ENCODE measurements at places on chromosomes 6 and 20. TPM values are rescaled to one million over a fixed set of nuclear protein-coding genes. Genes with fewer than 3 reads are reported as not detected.

Gene PNISR
- total RNA-seq = 54.0 TPM

Gene NKAIN4
- 0.45 TPM for total RNA-seq

Gene PPP1R3D
- total RNA-seq = 10.3 TPM

Gene L3MBTL3
- 3.3 TPM for total RNA-seq

Gene LRFN2
- total RNA-seq = not detected

Gene NR2E1
- total RNA-seq = not detected

Gene AKAP12
- 185 TPM for total RNA-seq

Gene ADGRF5
- 33.6 TPM for total RNA-seq

Gene RAB44
- total RNA-seq = 1.2 TPM

Gene MYO6
- total RNA-seq = 14.1 TPM

Gene PLCB4
- 30.7 TPM for total RNA-seq

Gene E2F1
- 2.9 TPM for total RNA-seq

Gene TENT5A
- 10.4 TPM for total RNA-seq

Gene LY6G6C
- total RNA-seq = not detected

Gene PRICKLE4
- 2.1 TPM for total RNA-seq

Gene ZNF165
- total RNA-seq = 0.50 TPM

Gene RIPOR3
- 15.8 TPM for total RNA-seq

Gene ADTRP
- not detected for total RNA-seq

Gene IL17A
- not detected for total RNA-seq

Gene PKIB
- not detected for total RNA-seq

Gene TFAP2C
- 1.9 TPM for total RNA-seq
